ENCODE measurements at places on chromosomes 3 and 15. TPM values are rescaled to one million over a fixed set of nuclear protein-coding genes. Genes with fewer than 3 reads are reported as not detected.

- no peak for DNase-seq
Measured at GRCh38 chr3:149810846-149811245, 2.2 kb upstream of the RNF13 start.

GRCh38 chr3:8864402-8865350 is 95.3 kb upstream of the OXTR start:
- DNase-seq, result no peak

Gene GOLGA6L25
- not detected for polyA plus RNA-seq

Gene PAQR5
- polyA plus RNA-seq, result 0.90 TPM

Gene ELP6
- polyA plus RNA-seq, result 33.3 TPM
